AG09319 (cell line): ENCODE measurements at places on chromosomes 1 and 21.

GRCh38 chr1:87584586-87584985 is 255.9 kb downstream of the LMO4 start:
- DNase-seq, result no peak

DNA sequence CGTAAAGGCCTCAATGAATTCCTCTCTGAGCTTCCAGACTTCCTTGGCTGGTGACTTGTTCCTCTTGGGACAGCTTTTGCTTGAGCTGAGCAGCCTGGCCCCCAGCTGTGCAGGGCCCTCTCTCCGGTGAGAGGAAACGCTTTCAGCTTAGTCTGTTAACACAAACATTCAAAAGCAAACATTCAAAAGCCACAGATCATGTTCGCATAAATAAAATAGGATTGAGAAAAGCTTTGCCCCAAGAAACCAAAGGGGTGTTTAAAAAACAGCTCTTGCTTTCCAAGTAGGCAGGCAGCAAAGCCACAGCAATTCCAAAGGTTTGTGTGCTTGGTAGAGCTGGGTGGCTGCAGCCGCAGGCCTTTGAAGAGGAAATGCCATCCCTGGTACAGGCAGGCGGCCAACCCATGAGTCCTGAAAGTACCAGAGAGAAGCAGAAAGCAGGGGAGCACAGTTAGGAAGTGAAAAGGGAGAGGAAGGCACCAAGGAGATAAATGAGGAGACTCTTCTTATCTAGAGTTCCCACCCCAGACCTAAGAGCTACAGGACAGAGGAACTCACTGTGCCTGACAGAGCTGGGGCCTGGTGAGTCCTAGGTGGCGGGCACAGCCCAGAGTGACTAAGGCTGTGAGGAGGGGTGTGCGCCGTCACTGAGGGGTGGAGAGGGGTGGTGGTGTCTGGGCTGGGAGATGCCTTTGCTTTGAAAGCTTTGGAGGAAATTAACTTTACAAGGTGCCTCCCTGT is 48.4 kb downstream of the CCN1 start:
- DNase-seq, result no peak

GRCh38 chr1:185348296-185348695 is 31.3 kb upstream of the IVNS1ABP start:
- no peak for DNase-seq

- no peak for DNase-seq
Measured at GRCh38 chr1:29365906-29366670, 129.8 kb downstream of the PTPRU start.

DNA sequence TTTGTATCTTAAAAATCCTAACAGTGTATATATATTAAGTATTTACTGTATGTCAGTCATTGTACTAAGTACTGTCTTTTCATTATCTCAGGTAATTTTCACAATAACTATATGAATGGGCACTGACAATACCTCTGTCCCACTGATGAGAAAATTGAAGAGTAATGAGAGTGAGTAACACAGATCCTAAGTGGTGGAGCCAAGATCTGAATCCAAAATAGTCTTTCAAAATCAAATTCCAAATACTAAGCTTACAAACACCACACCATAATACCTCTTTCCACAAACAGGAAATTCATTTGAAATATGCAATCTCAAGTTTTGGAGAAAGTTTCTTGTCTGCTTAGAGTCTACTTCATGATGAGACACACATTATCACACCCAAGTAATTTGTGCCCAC is 105.9 kb upstream of the EDEM3 start:
- DNase-seq, result no peak

- no peak for DNase-seq
Measured at GRCh38 chr1:233965856-233966255, 61.4 kb downstream of the SLC35F3 start.

GRCh38 chr1:3065396-3065795 is 3.6 kb upstream of the PRDM16 start:
- no peak for DNase-seq

DNA sequence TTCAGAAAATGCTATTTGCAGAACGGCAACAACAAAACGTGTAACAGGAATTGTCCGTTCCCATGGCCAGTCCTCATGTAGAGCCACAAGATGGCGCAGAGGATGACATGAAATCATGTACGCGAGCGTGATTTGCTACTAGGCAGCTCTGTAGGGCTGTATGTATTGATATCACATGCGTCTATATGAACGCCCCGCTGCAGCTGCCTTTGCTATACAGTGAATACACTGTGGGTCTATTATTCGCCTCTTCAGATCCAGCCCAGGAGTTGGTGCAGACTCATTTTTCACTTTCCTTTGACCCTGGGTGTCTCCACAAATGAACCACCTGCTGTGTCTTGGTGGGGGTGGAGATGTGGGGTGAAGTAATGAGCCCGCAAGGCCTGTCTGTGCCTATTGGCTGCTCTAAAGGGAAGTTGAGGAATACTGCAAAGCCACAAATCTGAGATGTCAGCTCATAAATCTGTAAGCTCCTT is 361.5 kb downstream of the KIF26B start:
- DNase-seq, result no peak
